ENCODE measurements at places on chromosomes 11 and 22.

- DNase-seq: no peak
Observed at GRCh38 chr11:45204761-45205160, 58.3 kb downstream of the PRDM11 start.

GRCh38 chr11:65242389-65242788, 19.4 kb upstream of the POLA2 start:
- no peak for DNase-seq

DNA sequence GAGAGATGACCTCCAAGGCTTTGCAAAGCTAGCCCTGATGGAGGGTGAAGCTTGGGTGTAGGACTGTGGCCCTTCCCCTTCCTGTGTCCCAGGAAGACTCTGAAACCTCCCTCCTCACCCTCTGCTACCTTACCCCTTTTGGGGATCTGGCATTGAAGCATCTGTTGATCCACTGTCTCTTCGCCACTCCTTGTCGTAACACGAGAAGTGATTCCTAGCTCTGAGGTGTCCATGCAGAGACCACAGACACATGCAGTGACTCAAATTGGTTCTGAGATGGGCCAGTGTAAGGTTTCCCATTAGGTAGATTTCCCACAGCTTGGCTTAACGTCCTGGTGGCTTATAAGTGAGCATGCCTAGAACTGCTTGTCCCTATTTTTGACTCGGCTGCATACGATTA, 101.4 kb downstream of the ZBTB16 start:
- DNase-seq: no peak

DNA sequence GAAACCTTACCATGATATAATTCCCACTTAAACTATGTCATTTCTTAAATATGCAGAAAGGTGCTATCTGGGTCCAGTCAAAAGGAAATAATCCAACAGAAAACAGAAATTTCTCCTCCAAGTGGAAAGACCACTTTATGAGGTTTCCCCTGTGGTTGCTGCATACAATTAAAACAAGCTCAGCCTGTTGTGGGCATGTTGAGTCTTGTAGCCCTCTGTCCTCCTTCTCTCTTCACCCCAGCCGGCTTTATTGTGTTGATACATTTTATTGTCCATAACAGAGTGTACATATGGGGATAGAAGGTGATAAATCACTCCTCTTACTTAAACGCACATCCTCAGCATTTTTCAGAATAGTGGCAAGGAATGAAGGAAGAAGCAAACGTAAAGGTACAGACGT, 126.0 kb upstream of the MTNR1B start:
- no peak for DNase-seq

- DNase-seq: no peak
Observed at GRCh38 chr11:66852466-66853241, 4.2 kb upstream of the LRFN4 start.

DNA sequence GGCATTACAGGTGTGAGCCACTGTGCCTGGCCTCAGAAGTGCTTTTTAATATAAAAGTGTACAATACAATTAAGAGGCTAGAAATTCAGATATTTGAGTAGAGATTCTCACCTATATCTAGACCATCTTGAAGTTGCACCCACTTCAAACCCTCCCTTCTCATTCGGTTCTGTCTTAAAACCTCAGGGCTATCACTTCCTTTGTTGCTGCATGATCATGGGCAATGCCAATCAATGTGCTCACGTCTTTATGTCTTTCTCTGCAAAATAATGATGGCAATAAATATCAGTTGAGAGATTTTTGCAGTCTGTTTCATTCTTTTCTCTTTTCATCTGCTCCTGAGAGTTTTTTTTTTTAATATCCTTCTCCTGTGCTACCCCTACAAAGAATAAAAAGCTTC, 9.3 kb upstream of the NUP160 start:
- DNase-seq: no peak

- DNase-seq: no peak
Observed at GRCh38 chr22:37021710-37022482, 2.4 kb downstream of the MPST start.

DNA sequence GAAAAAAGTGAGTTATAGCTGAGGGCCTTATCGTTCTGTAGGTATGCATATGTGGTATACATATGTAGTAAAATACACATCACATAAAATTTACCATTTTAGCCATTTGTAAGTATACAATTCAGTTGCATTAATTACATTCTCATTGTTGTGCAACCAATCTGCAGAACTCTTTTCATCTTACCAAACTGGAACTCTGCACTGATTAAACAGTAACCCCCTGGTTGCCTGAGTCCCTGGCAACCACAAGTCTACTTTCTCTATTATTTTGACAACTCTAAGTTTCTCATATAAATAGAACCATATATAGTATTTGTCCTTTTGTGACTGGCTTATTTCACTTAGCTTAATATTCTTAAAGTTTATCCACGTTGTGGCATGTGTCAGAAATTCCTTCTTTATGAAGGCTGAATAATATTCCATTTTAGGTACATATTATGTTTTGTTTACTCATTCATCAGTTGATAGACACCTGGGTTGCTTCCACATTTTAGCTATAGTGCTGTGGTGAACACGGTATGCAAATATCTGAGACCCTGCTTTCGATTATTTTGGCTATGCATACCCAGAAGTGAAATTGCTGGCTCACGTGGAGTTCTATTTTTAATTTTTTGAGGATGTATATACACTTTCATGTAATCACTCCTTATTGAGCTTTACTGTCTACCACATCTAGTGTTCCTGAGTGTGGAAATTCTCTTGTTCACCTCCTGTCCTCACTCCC, 1.6 kb upstream of the DDX10 start:
- DNase-seq: no peak

DNA sequence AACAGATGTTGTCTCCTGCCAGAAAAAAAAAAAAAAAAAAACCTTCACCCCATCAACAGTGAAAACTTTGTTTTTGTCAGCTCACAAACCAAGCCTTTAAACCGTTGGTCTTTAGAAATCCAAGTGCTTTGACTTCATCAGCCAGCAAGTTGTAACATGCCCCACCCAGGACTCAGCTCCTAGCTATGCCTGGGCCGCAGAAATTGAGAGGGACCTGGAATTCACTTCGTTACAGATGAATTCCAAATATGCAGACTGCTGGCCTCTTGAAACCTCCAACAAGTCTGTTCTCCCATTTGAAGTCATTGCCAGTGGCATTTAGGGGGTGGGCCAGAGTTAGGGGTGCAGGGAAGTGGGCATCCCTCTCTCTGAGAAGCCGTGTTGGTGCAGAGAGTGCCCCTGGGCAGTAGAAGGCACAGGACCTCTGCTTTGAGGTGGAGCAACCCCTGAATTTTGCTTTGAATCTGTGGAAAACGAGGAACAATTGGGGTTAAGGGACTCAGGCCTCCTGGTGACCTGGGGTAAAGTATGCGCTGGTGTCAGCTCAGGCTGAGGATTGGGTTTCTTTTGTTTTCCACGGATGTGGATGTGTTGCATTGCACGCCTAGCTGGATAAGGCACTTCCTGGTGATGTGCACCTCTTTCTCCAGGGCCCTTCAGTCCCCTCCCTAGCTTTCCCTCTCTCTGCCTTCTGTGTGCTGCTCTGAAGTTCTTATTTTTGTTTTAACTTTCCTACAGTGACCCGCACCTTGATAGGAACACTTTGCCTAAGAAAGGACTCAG, 109.5 kb downstream of the DBX1 start:
- no peak for DNase-seq

GRCh38 chr11:112581747-112582146, 321.1 kb upstream of the PLET1 start:
- DNase-seq: no peak

DNA sequence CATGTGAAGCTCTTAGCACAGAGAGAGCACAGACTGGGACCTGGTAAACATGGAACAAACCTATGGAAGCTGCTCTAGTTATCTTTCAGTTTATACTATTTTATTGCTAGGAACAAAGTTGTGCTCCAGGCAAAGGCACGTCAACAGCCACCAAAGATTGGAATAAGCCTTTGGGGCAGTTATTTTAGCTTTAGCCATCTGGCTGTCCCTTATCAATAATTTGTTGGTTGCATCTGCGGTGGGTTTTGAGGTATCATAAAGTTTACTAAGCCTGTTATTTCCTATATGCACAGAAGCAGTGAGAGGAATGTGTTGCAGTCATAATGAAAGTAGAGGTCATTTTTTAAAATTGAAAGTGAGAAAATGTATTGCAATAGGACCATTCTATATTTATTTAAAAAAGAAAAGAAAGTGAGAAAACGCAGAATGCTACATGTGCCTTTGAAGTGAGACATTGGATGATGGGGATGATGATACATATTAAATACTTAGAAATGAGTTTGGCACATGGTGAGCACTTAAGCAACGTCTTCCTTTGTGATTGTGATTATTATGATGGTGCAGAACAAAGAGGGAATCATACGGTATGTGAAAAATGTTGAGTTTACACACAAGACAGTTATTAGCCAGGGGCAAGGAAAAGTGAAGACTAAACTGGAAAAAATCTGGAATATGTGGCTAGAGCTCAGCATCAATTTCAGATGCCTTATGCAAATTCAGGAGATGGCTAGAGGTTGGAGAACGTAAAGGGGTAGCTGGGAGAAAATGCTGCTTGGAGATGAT, 58.3 kb downstream of the PRR5L start:
- no peak for DNase-seq

DNA sequence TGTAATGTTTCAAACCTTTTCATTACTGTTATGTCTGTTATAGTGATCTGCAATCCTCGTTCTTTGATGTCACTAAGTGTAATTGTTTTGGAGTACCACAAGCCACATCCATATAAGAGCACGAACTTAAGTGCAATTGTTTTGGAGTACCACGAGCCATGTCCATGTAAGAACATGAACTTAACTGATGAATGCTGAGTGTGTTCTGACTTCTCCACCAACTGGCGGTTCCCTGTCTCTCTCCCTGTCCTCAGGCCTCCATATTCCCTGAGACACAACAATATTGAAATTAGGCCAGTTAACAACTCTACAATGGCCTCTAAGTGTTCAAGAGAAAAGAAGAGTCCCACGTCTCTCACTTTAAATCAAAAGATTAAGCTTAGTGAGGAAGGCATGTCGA, 23.5 kb downstream of the TESMIN start:
- no peak for DNase-seq

GRCh38 chr22:35299217-35299672, 449 bp upstream of the TOM1 start:
- no peak for DNase-seq

DNA sequence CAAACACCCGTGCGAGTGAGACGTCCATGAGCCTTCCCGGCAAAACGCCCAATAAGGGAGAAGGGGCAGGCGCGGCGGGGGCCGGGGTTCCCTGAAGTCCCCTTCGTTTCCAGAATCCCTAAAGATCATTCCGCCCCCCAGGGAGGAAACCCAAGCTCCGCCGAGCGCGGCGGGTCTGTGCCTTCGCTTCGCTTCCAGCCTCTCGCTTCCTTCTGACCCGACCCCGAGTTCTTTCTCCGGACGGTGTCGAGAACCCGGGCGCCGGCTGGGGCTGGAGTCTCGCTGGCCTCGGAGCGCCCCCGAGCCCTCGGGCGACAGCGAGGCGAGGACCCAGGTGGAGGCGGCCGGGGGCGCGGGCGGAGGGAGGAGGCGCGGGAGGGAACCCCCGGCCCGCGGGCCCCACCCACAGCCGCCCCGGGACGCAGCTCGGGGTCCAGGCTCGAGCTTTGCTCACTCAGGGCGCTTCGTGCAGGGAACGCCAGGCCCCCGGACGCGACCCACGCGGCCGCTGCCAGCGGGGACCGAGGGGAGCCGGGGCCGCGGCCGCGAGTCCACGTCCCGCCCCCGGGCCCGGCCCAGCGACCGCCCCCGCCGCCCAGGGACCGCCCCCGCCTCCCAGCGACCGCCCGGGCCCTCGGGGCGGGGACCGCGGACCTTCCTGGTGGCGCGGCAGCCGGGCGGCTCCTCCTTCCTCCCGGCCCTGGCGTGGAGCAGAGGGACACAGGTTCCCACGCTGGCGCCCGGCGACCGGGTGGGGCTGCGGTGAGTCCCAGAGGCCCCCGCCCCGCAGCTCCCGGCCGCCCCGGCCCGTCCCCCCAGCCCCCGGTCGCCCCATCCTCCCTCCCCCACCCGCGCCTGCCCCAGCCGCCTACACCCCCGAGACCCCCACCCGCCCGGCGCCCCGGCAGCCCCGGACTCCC, at the start of gene PGGHG:
TSS of gene PGGHG (plus strand) at position 649 of the 920 bp plus-strand sequence. CDS start 691 bp downstream, outside the sequence.
- DNase-seq: no peak

- DNase-seq: no peak
Observed at GRCh38 chr11:122900587-122901202, 18.1 kb downstream of the JHY start.

DNA sequence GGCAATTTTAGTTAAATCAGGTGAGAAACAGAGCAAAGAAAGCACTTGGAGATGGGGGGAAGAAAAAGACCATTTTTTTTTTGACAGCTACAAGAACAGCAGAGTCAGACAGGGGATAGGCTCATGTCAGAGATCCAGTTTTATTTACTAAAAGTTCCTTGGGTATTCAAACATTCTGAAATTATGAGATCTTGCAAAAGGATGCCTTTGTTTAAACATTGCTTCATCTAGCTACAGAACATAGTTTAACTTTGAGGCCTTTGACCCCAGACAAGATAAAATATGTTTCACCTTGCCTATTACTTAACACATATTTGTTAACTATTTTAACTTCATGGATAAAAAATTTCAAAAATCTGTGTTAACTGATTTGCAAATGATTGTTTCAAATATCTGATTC, 6.4 kb downstream of the GLYATL1 start:
- DNase-seq: no peak

- DNase-seq: no peak
Observed at GRCh38 chr11:76684516-76684915, 14.0 kb upstream of the LRRC32 start.

GRCh38 chr11:17273668-17274282, 2.8 kb upstream of the NUCB2 start:
- no peak for DNase-seq

DNA sequence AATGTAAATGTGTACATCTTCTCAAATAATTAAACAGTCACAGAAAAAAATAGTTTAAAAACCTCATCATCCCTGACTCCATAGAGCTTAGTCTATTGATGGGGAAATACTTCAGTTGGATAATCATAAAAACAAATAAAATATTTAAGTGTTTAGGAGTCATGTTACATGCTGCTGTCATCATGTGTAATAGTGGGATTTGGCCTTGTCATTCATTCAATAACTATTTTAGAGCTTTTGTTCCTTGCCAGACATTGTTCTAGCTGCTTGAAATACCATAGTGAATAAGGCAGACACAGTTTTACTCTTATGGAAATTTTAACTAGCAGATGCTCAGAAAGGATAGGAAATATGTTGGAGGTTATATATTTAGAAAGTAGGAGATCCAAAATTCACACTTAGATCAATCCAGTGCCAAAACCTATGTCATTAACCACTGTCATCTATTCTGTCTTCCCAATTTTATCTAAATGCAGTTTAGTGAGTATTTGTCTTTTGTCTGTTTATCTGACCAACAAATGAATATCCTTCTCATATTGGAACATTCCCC, 324.7 kb downstream of the CASP12 start:
- no peak for DNase-seq

Measured in DMS 273 treated with DMSO at 0.1 percent for 48 hours (cell line).